ENCODE measurements at places on chromosomes 6 and 20.

GRCh38 chr6:54515013-54515412 is 206.8 kb downstream of the TINAG start:
- DNase-seq = no peak

GRCh38 chr6:45836984-45837383 is 178.7 kb downstream of the CLIC5 start:
- no peak for DNase-seq

DNA sequence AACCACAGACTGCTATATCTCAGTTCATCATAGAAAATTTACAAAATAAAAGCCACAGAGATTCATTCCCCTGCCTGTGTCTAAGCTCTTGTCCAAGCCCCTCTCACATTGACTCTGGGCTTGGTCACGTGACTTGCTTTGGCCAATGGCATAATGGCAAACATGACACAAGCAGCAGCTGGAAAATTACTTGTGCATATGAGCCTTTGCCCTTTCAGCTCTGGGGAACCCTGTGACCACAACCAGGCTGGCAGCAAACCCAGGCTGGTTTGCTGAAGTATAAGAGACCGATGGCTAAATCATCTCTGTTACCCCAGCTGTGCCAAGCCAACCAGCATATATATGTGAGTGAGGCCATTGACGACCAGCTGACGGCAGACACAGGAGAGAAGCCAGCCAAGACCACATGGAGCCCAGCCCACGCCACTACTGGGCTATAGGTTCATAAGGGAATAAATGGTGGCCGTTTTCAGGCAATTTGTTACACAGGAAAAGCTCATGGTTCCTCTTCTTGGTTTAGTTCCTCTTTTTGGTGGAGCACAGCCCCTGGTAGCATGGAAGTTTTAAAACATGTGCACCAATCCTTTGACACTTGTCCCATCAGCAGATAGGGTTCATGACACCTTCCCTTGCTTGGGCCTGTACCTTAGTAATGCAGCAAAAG is 31.8 kb upstream of the RSPO4 start:
- DNase-seq = no peak

DNA sequence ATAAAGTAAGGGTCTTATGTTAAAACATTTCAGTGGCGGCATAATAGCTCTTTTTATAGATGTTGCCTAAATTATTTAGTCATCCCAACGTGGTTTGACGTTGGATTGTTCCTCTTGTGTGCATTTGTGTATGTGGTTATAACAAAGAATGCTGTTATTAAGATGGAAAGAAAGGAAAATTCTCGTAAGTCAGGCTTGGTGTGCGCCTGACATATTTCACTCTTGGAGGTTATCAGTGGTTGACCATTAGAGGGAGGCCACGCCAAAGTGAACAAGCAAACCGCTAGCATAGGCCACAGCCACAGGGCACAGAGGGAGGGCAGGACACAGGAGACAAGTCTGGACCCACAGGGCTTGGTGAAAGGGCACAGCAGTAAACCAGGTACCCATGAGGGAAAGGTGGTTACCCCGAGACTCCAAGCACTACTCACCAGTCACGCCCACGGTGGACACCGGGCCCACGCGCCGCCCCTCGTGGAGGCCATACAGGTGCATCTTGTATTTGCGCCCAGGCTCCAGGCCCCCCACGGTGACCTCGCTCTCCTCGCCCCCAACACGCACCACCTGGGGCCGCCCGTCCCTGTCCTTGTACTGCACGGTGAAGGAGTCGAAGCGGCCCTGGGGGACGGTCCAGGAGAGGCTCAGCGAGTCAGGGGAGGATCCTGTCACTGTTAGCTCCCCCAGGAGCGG is 22.9 kb downstream of the CYP21A2 start:
- DNase-seq = no peak

- no peak for DNase-seq
These were observed 80.6 kb downstream of the F13A1 start for GRCh38 chr6:6239598-6240581.

DNA sequence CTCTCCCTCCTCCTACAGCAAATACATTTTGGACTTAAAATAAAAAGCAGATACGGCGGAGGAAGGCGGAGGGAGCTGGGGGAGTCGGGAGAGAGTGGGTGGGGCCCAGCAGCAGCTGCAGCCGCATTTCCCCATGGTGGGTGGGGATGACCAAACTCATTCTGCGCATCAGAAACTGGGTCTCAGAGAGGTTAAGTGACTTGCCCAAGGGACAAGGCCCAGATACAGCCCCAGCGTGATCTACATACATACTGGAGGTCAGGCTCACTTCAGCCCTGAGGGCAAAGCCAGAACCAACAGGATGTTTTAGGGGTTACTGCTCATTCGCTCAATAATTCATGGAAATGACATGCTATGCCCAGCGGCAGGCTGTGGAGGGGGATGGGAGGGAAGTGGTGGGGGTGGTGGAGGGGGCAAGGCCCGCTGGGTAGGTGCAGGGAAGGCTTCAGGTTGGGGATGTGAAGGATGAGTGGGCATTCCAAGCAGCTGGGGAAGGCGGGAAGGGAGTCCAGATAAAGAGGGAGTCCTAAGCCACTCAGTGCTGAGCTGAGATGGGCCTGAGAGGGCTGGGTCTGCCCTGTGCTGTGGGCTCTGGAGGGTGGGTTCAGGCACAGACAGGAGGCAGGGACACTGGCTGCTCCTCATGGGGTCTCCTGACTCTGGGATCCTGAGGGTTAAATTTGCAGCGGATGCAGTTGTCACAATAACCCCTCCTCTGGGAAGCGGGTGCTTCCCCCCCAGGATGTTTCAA is 31.0 kb downstream of the DLGAP4 start:
- DNase-seq = no peak

DNA sequence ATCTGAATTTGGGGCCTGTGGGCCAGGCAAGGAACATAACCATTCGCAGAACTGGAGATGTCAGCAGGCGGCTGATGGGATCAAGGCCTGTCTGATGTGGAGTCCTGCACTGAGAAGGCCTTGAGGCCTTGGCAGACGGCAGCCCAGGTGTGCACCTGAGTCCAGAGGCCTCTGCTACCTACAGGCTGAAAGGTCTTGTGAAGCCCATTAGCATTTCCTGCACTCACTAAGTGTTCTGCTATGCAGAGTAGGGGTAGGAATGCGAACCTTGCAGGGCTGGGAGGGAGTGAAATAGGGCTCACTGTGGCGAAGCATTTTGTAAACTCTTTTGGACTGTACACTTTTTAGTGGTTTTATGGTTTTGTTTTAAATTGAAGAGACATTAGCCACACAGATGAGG is 48.3 kb upstream of the RNF24 start:
- DNase-seq = no peak

DNA sequence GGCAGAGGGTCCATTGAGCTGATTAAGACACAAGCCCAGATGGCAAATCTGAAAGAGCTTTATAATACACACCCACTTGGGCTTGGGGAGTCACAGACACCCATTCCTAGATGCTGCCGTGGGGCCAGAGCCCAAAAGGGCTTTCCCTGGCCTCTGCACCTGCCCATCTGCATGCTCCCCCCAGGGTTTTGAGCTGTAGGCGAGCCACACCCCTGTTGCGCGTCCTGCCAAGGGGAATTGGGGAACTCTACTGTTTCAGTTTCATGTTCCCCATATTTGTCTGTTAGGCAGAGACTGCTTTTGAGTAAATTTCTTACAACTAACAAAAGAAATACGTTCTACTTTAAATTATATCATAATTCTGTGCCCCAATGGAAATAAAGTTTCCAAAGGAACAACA is 52.9 kb upstream of the FNDC1 start:
- no peak for DNase-seq

GRCh38 chr20:31901615-31902014 is 31.2 kb downstream of the TTLL9 start:
- no peak for DNase-seq

DNA sequence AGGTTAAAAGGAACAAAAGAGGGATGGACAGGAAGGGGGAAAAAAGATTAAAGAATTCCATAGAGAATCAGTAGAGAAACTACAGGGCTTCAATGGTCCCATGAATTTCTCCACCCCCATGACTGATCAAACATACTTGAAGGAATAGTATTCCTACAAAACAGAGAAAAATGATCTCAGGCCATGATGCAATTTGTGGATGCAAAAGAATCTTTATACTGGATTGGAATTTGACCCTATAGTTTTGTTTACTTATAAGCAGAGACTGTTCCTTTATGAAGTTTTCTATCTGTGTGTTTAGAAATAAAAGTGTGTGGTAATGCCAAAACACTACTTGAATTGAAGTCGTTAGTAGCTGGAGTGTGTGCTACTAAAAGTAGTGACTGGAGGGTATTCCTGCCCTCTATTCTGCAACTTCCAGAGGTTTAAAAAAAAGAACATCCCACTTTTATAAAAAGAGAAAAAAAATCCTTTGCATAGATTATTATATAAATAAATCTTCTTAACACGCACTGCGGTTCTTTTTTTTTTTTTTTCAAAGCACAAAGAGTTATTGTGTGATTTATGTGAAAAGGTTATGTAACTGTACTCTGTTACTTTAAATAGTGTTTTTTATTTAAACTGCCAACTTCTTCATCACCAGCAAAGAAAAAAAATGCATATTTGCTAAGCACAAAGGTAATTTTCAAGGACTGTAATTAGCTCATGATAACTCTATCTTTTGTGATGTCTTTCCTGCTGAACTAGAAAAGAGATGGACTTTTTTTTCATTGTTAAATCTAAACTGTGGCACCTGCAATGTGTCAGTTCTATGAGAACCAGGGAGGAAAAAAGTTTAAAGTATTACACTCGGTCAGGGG is 214.5 kb upstream of the CITED2 start:
- no peak for DNase-seq

DNA sequence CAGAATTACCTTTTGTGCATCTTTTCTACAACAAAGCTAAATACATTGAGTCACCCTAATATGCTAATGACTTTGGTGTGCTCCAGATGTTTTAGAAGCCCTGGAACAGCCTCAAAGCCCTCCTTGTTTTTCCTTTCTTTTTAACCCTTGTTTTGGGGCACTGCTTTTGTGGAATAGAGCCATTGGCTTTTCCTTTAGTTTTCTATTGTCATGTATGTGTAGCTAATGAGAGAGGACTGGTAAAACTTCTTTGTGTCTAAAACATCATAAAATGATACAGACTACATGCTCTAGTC is 158.8 kb downstream of the JARID2 start:
- no peak for DNase-seq

GRCh38 chr20:50915424-50915823 is 15.8 kb downstream of the ADNP start:
- DNase-seq = no peak

DNA sequence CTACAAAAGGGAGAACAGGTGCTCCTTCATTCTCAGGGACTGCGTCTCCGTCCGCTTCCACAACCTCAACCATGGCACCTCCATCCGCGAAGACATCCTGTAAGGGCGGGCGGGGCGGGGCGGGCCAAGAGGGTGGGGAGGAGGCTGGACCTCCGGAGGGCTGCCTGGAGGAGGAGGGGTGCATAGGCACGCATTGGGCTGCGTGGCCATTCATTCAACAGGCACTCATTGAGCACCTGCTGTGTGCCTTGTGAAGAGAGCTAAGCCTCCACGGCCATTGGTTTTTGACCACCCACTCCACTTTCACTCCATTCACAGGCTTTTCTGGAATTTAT is 435 bp downstream of the ZSWIM3 start:
- no peak for DNase-seq
